ENCODE measurements at places on chromosomes 2 and 18.

GRCh38 chr2:100272841-100273329 is 49.4 kb downstream of the LONRF2 start:
- no peak for DNase-seq

GRCh38 chr18:36758623-36759022 is 70.2 kb downstream of the TPGS2 start:
- peak; percentile 38 for DNase-seq

DNA sequence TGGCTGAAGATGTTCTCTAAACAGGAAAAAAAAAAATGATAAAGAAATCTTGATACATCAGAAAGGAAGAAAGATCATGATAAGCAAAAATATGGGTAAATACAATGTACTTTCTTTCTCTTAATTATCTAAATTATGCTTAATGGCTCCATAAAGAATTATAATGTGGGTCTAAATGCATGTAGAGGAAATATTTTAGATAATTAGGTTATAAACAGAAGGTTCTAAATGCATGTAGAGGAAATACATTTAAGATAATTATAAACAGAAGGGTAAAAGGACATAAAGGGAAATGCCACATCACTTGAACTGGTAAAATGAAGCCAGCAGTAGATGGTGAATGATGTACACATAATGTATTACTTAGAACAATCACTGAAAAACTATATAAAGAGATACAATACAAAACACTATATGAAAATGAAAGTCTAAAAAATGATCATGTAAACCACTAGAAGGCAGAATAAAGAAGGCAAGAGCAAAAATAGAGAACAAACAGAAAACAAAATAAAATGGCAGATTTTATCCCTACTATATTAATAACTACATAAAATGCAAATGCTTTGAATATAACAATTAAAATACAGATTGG is 308.4 kb upstream of the CDH2 start:
- DNase-seq = no peak

DNA sequence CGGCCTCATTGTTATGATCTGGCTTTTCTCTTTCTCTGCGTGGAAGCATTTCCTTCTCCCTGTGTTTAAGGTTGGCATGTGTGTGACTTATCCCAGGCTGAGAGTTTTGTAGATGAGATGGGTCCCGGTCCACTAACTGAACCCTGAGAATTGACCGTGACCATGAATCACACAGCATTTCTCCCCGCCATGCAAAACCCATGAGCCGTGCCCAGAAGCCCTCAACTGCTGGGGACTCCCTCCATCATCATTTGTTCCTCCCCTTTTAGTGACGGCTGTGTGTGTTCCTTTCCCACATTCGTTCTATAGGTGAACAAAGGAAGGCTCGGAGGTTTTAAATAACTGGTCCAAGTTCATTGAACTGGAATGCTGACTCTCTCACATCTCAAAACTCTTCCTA is 30.1 kb upstream of the TXNDC2 start:
- DNase-seq = no peak
